ENCODE measurements at places on chromosomes 4 and X.

DNA sequence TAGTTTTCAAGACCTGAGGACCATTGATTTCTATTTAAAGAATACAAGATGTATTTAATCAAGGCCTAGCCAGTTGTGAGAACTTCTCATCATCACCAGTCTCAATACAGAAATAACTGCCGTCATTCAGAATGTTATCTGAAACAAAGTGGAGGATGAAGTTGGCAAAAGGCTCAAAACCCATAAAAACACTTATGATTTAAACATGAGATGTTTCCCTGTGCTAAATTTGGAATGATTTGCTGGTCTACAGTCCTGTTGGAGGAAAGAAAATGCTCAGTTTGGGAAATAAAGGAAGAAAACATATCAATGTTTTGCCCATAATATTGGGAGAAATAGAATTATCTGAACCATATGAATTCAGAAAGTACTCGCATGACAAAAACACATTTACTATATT, 192.2 kb downstream of the ADGRA3 start:
- no peak for DNase-seq

- no peak for DNase-seq
Measured at GRCh38 chr4:127648061-127648460, 15.3 kb downstream of the INTU start.

GRCh38 chrX:38937400-38937799, 136.1 kb downstream of the MID1IP1 start:
- no peak for DNase-seq

- no peak for DNase-seq
Measured at GRCh38 chr4:91764085-91764484, 539.7 kb upstream of the GRID2 start.

GRCh38 chrX:109939498-109939897, 63.4 kb upstream of the TMEM164 start:
- DNase-seq = no peak

DNA sequence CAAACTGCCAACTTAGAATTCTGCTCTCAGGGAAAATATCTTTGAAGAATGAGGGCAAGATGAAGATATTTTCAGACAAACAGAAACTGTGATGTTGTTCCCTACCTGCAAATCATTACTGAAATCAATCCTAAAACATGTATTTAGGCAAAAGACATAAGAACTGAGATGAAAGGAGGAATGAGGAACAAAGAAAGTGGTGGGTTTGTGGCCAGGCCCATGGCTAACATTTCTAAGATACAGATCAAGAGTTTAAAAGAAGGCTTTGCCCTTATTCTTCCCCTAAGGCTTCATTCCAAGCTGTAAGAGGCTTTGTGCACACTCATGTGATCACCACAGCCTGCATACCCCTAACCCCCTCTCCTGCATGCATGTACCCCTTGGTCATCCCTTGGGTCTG, 46.5 kb downstream of the ADGRG2 start:
- no peak for DNase-seq

DNA sequence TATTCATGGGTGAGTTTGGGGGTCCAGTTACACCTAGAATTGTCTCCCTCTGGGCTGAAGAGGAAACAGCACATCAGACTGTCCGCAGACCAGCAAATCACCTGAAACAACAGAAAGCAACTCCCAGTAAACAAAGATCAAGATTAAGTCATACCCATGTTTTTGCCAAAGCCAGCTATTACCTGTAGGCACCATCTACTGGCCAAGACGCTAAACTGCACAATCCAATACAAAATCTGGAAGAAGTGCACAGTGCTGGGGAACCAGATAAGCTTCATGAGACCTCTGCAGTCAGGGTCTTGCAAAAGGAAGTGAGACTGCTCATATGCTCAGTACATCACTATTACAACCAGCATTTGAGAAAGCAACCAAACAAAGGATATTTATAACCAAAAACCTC, 157.5 kb upstream of the ITM2A start:
- DNase-seq = no peak

DNA sequence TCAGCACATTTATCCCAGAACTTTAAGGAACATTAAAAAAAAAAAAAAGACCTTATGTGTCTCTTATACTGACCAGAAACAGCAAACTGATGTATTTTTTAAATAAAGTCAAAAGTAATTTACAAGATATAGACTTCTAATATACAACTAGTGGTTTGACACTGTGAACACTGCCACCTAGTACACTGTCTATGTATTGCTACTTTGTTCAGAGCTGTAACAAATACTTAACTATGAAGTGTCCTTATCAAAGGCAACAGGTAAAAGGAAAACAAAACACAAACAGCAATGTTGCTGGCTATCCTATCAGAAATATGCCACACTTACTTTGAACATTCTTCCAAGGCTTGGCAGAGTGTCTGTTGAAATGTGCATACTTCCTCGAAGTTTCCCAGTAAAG, 60.4 kb downstream of the CD40LG start:
- no peak for DNase-seq

- no peak for DNase-seq
Measured at GRCh38 chr4:149113804-149114430, 671.7 kb upstream of the NR3C2 start.

DNA sequence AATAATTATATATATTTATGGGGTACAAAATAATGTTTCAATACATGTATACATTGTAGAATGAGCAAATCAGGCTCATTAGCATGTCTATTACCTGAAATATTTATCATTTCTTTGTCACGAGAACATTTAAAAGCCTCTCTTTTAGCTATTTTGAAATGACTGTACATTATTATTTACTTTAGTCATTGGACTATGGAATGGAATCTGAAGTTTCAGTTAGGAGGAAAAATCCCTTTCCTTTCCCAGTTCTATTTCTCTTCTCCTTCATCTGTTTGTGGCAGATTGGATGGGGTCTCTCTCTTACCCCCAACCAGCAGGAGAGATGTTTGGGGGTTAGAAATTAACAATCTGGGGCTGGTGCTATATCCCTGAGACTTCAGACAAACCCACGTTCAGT, 292.5 kb upstream of the SFRP2 start:
- DNase-seq = no peak

DNA sequence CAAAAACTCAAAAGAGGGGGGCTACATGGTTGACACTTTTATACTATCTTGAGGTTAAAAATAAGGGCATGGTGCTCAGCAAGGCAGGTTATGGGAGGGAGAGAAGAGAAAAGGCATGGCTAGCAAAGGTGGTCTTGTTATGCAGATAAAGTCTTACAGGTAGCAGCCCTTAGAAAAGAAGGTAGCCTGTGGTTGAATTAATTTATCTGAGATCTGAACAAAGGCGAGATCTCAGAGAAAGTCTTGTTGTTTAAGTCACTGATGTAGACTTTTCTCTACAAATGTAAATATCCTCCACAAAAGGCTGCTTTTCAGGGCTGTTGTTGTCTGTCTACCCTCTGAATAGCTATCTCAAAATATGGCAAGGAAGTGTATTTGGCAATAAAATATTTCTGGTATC, 1250.4 kb downstream of the PCDH18 start:
- no peak for DNase-seq

GRCh38 chr4:65880594-65880993, 210.3 kb upstream of the EPHA5 start:
- DNase-seq = no peak

GRCh38 chrX:71917621-71918343, 7.1 kb downstream of the NHSL2 start:
- no peak for DNase-seq

DNA sequence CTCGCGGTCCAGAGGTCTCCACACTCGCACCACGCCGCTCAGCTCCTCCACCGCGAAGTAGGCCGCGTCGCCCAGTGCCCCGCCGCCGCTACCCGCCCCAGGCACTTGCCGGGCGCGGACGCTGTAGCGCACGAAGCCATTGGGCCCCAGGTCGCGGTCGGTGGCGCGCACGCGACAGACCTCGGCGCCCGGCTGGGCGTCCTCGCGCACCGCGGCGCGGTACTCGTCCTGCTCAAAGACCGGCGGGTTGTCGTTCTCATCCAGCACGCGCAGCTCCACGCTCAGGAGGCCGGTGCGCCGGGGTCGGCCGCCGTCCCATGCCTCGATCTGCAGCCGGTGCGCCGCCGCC, 1.4 kb downstream of the DCHS2 start:
- DNase-seq = peak; percentile 23

DNA sequence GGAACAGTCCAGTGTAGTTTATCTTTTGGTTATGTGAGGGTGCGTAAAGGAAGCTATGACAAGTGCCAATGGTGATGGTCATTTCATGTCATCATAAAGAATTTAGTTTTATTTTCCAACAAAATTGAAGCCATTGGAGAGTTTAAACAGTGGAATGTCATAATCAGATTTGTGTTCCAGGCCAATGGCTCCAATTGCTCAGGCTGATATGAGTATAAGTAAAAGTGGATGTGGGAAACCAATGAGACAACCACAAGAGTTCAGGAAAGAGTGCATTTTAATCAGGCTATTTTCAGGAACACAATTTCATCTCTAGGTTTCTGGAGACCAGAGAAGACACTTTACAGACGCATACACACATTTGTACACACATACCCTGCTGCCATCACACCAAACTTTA, 20.7 kb downstream of the SPANXC start:
- DNase-seq = no peak

DNA sequence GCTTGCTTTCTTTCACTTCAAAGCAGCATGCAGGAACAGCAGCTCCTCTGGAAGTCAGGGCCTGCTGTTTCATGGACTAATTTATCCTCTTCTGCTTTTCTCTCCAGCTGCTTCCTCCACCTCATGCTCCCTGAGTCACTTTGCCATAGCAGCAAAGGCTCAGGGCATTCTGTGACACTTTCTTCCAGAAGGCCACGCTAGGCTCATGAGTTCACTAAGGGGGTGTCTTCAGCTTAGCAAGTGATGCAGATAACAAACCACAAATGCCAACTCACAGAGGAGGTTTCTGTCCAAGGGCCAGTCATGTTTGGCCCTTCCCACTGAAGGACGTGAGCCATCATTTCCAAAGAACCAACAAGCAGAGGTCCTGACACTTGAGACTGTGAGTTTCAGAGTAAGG, 200.2 kb downstream of the ADGRA3 start:
- no peak for DNase-seq

DNA sequence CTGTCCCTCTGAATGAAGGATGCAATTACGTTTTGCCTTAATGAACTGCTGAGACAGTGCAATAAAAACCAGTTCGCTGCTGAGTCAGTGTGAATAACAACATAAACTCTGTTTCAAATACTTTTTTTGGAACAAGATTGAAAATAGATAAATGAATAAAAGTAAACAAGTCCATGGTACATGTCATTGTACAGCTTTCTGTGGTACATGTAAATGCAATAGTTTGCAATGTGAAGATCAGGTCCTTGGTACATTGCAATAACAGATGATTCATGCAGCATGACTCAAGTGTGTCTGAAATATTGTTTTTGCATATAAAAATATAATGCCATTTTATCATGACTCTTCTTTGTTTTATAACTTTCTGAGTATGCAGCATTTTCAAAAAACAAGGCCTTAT, 193.4 kb upstream of the PACRGL start:
- no peak for DNase-seq

DNA sequence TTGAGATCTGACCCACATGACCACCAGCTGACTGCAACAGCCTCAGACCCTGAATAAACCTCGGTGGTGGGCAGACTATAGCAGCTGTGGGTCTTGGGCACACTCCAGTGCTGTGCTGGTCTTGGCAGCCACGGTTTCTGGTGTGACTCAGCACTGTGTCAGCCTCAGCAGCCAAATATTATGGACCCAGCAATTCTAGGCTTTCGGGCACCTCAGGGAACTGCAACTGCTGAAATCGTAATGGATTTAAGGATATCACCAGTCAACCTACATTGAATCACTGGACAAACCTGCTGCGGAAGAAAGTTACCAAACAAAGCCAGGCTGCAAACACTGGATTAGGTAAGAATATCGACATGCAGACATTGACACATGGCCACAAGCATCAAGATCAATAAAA, 10.5 kb upstream of the UBE2NL start:
- DNase-seq = no peak

DNA sequence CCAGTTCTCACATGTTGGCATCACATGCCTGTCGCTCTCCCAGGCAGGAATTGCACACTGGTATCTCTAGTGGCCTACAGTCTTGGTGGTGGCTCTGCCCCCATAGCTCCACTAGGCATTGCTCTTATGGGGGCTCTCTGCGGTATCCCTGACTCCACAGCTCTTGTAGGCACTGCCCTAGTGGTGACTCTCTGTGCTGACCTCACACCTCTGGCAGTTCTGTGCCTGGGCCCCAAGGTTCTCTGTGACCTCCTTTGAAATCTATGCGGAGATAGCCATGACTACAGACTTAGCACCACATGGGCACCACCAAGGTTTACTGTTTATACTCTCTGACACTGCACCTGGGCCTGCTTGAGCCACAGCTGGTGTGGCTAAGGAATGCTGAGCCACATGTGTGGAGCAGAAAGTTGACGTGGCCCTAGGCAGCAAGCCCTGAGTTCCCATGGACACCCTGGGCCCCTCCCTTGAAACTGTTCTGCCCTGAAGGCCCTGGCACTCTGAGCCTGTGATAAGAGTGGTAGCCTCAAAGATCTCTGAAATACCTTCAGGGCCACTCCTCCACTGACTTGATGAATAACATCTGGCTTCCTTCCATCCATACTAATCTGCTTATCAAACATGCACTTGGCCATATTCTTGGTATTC, 8.0 kb downstream of the SLC9B1 start:
- no peak for DNase-seq

- DNase-seq = no peak
Measured at GRCh38 chrX:132001127-132001526, 22.0 kb upstream of the STK26 start.

DNA sequence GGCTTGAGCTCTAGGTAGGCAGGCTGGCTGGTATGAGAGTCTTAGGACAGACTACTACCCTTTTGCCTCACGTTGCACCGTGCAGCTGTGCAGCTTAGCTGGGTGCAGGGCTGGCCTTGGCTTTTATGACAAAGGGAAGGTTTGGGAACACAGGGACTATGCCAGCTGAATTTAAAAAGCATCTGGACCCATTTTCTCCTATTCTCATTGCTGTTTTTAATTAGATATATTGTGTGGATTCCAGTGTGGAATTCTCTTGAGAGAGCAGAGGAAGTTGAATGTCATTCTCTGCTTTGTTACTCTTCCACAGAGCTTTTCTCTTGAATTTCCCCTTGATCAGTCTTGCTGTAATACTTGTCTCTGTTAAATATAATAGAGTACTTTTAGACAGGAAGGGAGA, 192.7 kb downstream of the ZNF330 start:
- DNase-seq = no peak

DNA sequence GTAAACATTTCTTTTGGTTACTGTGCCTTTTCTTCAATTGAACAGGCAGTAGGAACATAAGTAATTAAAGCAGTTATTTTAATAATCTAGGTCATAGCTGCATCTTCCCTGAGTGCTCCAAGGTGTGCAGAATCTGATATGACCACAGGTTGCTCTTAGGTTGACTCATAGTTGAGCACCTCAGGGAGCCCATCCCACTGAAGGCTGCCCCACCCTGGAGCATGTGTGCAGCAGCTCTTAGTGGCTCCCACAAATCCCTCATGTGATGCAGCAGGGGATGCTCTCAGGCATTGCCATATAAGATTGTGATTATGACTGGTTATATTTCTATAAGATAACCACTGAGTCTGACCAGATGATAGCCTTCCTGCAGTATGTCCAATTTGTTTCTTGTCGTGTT, 72.3 kb downstream of the ZNF518B start:
- no peak for DNase-seq
